AG10803 (cell line): ENCODE measurements at places on chromosomes 4 and X.

DNA sequence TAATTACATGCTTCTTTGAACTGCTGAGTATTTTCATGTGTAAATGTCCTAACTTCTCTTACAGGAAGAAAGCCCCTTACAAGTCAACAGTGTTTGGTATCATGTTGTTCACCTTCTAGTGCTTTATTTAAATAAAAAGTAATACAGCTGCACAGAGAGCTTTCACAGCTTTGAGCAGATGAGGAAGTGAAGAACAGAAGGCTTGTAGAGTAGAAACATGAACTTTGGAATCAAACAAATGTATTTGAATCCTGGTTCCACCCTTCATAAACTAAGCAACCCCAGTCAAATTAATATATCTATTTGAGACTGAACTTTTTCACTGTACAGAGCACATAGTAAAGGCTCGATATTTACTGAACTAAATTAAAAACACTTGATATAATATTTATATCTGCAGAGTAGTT is 120.5 kb downstream of the CAMK2D start:
- no peak for DNase-seq

DNA sequence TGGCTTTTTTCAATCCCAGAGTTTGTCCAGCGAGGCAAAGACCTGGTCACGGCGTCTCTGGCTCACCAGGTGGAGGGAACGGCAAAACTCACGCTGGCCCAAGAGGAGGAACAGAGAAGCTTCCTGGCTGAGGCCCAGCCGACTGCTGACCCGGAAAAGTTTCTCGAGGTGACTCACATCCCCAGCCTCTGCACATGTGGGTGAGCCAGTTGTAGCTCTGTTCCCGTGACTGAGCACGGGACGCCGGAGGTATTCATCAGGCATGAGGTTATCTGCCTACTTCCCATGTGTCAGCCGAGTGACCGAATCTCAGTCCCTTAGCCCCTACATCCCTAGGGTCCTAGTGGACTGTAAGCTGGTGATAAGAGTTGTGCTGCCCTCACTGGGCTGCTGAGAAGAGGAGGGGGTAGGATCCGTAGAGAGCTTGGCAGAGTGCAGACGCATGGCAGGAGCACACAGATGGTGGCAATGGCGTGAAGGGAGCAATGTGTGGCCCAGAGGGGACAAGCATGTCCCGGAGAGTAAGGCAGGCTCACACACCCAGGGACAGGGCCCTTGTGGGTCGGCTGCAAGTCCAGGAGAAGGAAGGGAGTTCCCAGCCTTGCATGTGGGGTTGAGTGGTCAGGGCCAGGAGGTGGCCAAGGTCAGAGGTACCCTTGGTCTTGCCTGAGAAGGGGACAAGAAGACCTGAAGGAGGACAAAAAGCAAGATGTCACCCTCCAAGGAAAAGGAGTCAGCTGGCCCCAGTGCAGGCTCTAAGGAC is 42.9 kb downstream of the EVC start:
- DNase-seq: peak; percentile 83

DNA sequence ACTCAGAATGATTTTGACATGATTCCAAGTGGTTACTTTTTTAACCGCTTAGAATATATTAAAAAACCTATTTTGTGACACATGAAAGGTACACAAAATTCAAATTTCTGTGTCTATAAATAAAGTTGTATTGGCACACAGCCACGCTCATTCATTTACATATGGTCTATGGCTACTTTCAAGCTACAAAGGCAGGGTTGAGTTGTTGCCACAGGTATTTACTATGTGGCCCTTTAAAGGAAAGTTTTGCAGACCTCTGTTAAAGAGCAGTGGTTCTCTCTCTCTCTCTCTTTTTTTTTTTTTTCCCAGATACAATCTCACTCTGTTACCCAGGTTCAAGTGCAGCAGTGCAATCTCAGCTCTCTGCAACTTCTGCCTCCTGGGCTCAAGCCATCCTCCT is 23.0 kb downstream of the GPM6B start:
- no peak for DNase-seq

DNA sequence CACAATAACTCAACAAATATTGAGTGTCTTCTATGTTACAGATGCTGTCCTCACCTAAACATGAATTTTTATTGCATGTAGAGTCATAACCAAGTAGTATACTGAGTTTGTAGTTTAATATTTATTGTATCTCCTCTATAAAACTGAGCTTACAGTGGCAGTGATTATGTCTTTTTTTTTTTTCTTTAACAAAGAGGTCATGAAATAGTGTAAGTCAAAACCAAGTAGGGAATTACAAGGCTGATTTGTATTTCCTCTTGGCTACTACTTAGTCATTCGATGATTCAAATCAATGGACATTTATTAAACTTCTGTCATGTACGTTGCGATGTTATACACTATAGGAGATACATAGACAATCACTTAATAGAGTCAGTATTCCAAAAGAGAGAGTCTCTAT is 48.4 kb downstream of the IL15 start:
- DNase-seq: no peak

GRCh38 chr4:148052448-148052847 is 320.6 kb downstream of the ARHGAP10 start:
- peak; percentile 25 for DNase-seq

DNA sequence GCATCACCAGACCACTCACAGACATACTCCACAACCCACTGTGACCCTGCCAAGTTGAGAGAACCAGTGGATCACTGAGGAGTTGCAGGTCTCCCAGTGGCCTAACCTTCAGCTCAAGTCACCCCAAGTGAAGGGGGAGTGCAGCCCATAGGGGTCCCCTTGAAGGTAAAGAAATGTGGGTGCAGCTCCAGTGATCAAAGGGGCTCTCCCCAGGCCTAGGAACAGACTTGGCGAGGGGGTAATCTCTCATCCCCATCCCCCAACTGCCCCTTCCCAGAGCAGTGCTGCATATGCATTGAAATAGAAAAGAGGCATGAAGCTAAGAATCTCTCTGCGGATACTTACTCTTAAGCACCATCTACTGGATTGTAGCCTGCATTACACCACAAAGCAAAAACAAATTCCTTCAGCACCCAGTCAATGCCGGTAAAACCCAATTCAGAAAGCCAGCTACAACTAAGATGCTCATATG is 27.0 kb downstream of the MAGEE1 start:
- DNase-seq: peak; percentile 17

DNA sequence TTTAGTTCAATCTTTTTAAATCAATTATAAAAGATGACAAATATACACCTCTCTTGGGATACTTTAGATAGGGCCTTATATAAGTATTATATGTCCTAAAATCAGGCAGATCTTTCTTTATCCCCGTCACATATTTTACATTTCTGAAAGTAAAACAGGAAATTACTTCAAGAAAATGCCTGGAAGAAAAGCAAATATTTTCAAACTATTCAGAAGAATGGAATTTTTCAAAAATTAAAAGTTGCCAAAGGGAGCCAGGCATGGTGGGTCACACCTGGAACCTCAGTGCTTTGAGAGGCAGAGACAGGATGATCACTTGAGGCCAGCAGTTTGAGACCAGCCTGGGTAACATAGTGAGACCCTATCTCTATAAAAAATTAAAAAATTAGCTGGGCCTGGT is 34.4 kb downstream of the MGARP start:
- DNase-seq: peak; percentile 70

DNA sequence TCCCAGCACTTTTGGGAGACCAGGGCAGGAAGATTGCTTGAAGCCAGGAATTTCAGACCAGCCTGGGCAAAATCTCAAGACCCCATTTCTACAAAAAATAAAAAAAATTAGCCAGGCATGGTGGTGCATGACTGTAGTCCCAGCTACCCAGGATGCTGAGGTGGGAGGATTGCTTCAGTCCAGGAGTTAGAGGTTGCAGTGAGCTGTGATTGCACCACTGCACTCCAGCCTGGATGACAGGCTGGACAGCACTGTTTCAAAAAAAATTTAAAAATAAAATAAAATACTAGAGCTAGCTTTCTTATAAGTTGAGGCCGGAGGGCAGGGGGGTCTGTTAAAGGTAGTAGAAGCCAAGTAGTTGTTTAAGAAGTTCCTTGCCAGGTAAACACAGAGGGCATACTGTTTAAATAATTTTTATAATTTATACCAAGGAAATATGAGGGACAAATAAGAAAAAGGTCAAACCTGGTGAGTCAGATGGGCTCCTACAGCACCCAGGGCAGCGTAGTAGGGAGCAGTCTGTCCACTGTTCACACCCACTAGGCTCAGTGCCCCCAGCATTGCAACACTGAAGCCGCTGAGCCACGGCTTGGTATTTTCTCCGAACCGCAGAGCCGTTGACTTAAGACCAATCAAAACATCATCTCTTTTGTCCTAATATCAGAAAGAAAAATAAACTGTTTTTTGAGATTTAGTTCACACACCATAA is 17.3 kb downstream of the COQ2 start:
- peak; percentile 26 for DNase-seq

DNA sequence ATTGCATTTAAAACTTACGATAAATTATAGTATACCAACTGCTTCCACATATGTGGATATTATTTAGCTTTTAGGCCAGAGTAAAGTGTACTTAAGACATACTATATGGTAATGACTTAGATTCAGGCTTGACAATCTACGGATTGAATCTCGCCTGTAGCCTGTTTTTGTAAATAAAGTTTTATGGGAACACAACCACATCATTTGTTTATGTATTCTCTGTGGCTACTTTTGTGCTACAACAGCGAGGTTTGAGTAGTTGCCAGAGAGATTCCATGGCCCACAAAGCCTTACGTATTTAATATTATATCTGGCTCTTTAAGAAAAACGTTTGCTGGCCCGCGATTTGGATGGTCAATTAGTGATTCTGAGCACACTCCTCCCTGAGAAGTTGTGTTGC is 37.6 kb downstream of the HHIP start:
- DNase-seq: no peak

GRCh38 chr4:140630246-140630645 is 61.5 kb upstream of the UCP1 start:
- no peak for DNase-seq

GRCh38 chr4:154836513-154836912 is 55.4 kb downstream of the RBM46 start:
- no peak for DNase-seq

- DNase-seq: no peak
Measured at GRCh38 chr4:93031431-93032098, 727.8 kb downstream of the GRID2 start.

- peak; percentile 69 for DNase-seq
Measured at GRCh38 chr4:113756005-113756410, 5.5 kb downstream of the CAMK2D start.

GRCh38 chrX:42748067-42748850 is 29.7 kb downstream of the PPP1R2C start:
- DNase-seq: peak; percentile 50

- no peak for DNase-seq
Measured at GRCh38 chr4:55447108-55447708, 51.5 kb downstream of the TMEM165 start.

- peak; percentile 12 for DNase-seq
Measured at GRCh38 chr4:14719053-14719452, 283.2 kb upstream of the CPEB2 start.

- peak; percentile 41 for DNase-seq
Measured at GRCh38 chr4:186486172-186486571, 69.2 kb downstream of the MTNR1A start.

GRCh38 chrX:118717678-118718391 is 9.6 kb upstream of the IL13RA1 start:
- DNase-seq: no peak

GRCh38 chr4:26132858-26133257 is 188.0 kb upstream of the RBPJ start:
- DNase-seq: no peak

- peak; percentile 92 for DNase-seq
Measured at GRCh38 chr4:98290511-98290910, 29.3 kb downstream of the RAP1GDS1 start.

GRCh38 chr4:74439952-74440351 is 5.0 kb upstream of the AREG start:
- no peak for DNase-seq

- peak; percentile 52 for DNase-seq
Measured at GRCh38 chr4:83112678-83113428, 1.7 kb downstream of the PLAC8 start.

DNA sequence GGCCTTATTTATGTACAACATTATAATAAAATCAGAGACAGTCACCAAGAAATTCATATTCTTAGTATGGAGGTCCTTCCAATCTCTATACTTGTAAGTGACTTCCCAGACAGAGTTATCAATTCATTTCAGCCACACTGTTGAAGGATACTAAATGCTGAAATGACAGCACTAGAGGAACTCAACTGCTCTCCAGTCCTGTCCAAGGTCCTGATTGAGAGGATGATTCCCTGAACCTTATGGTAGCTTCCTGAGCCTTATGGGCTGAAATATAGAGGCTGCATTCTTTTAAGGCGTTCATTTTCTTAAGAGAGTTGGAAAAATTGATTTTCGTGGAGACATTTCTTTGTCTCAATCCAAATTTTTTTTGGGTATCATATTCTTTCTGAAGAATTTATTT is 205.9 kb downstream of the TLL1 start:
- DNase-seq: no peak

DNA sequence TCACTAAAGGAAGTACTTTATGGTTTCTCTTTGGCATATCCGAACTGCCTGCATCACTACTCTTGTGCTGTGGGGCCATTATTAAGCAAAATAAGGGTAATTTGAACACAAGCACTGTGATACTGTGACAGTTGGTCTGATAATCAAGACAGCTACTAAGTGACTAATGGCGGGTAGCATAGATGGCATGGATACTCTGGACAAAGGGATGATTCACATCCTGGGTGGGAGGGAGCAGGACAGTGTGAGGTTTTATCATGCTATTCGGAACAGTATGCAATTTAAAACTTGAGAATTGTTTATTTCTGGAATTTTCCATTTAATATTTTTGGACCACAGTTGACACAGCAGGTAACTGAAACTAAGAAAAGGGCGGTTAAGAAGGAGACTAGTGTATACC is 52.6 kb upstream of the CITED1 start:
- DNase-seq: peak; percentile 11

DNA sequence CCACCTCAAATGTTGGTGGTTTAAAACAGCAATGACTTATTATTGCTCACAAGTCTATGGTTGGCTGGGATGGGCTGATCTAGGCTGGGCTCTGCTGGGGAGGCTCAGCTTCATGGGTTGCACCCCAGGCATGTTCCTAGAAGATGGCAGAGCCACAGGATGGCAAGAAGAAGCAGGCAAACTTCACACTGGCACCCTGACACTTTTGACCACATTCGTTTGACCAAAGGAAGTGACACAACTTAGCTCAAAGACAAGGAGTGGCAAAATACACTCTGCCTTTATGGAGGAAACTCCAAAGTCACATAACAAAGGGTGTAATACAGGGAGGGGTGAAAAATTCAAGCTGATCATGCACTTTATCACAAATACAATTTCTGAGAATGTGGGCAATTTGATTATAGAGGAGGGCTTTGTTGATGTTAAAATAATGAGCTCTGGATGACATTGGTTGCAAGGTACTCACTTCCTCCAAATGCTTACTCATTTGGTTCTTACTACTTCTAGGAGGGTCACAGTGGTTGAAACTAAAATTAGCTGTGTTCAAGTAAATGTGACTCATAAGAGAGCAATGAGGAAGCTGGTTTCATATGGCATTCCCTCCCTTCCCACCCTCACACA is 249.2 kb upstream of the RPS6KA3 start:
- peak; percentile 82 for DNase-seq

- DNase-seq: peak; percentile 39
Measured at GRCh38 chrX:112536544-112536943, 143.2 kb downstream of the LHFPL1 start.

GRCh38 chrX:19920945-19921344 is 33.5 kb upstream of the SH3KBP1 start:
- DNase-seq: no peak
